ENCODE measurements at places on chromosomes 12 and 14.
A peak's percentile ranks its signal among the peaks of the same experiment; 100 is the strongest.

GRCh38 chr14:105090493-105091053, 25.3 kb upstream of the GPR132 start:
- peak; percentile 90 for DNase-seq

GRCh38 chr12:56935752-56936151, 1.5 kb upstream of the SDR9C7 start:
- DNase-seq, result no peak

- no peak for DNase-seq
Observed at GRCh38 chr14:103140316-103141109, 17.3 kb downstream of the TNFAIP2 start.

DNA sequence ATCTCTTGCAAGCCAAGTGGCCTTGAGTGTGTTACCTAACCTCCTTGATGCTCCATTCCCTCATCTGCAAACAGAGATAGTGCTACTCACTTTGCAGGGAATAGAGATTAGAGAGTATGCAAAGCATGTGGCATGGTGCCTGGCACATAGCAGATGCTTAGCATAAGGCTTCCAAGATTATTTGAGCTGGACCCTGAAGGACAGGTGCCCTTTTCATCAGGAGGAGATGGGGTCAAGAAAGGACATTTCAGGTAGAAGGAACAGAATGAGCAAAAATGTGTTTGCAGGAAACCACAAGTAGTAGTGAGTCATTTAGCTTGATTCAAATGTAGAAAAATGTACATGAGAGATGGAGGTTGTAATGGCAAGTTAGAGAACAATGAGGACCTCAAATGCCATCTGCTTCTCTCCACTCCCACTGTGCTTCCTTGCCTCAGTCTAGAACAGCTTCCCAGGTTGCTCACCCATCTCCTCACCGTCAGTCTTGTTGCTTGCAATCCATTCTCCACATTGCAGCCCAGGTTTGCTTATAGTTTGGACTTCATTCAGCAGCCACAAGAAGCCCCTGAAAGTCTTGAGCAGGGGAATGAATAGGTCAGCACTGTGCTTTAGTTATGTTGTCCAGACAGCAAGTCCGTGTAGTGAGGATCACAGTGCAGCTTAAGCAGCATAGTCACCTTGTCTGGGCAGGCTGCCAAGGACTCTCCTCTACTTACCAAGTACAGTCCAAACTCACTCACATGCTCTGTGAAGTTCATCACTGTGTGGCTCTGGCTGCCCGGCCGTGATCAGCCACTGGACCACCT, 536.3 kb upstream of the CCDC196 start:
- no peak for DNase-seq

GRCh38 chr14:93044556-93044955, 71.2 kb downstream of the ITPK1 start:
- DNase-seq, result no peak

Measured in stimulated activated CD4-positive, alpha-beta T cell treated with anti-CD3 and anti-CD28 coated beads, Interleukin-4, amount 100 ng/mL, for 4 hours (primary cell).